ENCODE measurements at places on chromosomes 2 and 18.

DNA sequence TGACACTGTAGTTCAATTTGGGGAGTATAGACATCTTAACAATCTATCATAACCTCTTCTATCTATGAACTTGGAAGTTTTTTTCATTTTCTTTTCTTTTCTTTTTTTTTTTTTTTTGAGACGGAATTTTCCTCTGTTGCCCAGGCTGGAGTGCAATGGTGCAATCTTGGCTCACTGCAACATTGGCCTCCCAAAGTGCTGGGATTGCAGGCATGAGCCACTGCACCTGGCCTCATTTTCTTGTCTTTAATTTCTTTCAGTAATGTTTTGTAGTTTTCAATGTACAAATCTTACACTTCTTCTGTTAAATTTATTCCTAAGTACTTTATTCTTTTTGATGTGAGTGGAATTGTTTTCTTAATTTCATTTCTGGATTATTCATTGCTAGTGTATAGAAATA, 14.6 kb downstream of the ASAP2 start:
- no peak for DNase-seq

GRCh38 chr2:234691968-234692955, 195.4 kb upstream of the ARL4C start:
- DNase-seq: no peak

DNA sequence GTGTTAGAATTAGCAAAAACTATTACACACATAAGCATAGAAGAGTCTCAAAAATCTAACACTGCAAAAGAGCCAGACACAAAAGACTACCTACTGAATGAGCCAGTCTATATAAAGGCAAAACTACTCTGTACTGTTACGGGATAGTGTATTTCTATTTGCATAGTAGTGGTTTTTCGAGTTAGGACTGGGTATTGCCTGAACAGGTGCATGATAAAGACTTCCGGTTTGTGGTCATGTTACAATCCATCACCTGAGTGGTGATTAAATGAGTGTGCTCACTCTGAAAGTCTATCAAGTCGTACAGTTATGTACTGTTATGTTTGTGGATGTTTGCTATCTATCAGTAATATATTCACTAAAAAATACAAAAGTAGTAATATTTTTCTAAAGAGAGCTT, 523.3 kb upstream of the SYT4 start:
- no peak for DNase-seq

GRCh38 chr2:230085201-230085600, 16.5 kb upstream of the SLC16A14 start:
- no peak for DNase-seq

GRCh38 chr2:112591413-112591812, 7.0 kb downstream of the CHCHD5 start:
- DNase-seq: no peak

- DNase-seq: peak; percentile 56
Observed at GRCh38 chr18:11096839-11097750, 52.3 kb downstream of the PIEZO2 start.

GRCh38 chr2:104118889-104119288, 735.0 kb upstream of the POU3F3 start:
- DNase-seq: no peak

DNA sequence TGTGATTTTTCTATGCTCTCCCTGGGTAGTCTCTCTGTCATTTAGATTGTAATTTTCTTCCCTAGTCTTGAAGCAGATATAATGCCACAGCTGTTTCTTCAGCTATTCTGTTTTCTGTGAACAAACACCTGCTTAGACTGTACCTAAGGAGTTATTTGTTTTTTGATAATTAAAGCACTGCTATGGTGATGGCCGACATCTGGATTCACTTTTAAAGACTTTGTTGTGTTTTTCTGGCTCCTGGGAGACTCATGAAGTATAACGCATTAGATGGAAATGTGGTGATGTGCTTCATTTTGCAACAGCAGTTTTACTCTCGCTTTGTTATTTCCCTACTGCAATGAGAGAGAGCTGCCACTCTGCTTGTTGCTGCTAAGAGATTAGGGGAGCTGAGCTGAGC, 15.7 kb upstream of the C2orf69 start:
- peak; percentile 42 for DNase-seq

DNA sequence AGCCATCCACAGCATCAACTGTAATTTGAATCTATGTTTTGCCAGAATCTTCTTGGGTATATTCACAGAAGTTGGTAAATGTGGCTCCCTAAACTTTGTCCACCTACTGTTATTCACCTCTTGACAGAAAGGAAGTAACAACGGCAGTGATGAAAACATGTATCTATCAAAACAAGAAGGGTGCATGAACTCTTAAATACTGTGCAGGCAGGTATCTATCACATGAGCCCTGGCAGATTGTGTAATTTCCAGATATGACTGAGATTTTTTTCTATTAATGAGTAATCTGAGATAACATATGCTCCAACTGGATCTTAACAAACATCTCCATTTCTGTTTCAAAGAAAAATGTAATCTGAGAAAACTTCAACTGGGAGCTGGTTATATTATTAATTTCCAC, 36.6 kb downstream of the SFT2D3 start:
- DNase-seq: no peak

- no peak for DNase-seq
Observed at GRCh38 chr2:46014911-46015654, 282.1 kb upstream of the EPAS1 start.

DNA sequence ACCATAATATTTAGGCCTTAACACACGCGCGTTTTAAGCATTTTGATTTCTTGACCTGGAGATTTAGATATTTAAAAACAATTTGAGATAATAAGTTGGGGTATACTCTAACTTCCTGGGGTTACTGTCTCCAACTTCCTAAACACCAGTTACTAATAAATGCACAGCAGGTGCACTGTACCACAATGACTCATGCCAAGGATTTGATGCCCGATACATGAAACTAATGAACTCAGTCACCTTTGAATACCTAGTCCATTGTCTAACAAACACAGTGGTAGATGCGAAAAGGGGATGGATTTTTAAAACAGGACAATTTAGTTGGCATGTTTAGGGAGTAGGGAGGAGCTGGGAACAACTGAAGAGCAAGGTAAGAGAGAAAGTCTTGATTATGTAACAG, 21.2 kb downstream of the CABYR start:
- no peak for DNase-seq

DNA sequence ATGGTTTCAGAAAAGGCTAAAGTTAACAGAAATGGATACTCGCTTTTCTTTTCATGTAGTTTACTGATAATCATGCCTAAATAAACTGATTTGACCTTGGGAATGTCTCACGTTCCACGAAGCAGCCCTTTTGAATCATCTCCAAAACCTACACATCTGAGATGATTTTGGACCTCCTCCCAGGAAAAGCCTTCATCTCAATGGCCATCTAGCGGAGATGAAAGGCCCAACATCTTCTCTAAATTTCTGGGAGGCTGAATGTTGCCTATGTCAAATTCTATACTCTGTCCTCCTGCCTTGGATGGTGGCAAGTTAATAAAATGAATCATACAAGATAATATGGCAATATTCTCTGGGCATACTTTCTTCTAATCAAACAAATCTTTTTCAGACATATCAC, 448.5 kb downstream of the ZEB2 start:
- peak; percentile 16 for DNase-seq

DNA sequence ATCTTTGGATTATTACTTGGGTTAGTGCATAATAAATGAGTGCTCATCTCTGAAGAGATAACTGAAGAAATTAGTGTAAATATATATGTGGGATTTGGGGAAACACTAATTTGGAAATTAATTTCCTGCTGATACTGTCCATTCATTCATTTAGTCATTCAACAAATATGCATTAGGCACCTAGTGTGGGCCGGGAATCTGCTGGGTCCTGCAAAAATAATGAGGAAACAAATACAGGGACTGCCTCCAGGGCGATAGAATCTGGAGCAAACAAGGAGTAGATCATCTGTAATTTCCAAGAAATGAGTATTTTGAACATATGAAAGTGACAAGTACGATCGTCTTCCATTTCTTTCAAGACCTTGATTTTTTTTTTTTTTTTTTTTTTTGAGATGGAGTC, 203.7 kb upstream of the LYPD1 start:
- no peak for DNase-seq

- DNase-seq: no peak
Observed at GRCh38 chr2:99554238-99554637, 64.4 kb upstream of the REV1 start.

DNA sequence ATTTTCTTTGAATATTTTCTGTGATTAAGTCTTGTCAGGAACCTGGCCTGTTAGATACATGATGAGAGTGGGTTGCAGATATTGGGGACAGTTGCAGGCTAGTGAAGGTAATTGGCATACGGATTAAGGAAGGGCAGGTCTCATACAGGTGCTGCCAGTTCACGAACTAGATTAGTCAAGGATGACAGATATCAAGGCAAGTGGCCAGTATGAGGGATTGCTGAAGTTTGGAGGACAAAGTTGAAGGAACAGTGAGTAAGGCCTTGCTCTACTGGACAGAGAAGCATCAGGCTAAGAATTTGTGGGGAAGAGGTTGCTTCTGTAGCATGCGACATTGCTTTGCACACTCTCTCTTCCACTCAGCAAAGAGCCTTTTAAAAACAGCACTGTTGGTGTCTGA, 12.8 kb upstream of the NCOA1 start:
- no peak for DNase-seq

- DNase-seq: no peak
Observed at GRCh38 chr2:215218587-215219577, 80.5 kb upstream of the ABCA12 start.

DNA sequence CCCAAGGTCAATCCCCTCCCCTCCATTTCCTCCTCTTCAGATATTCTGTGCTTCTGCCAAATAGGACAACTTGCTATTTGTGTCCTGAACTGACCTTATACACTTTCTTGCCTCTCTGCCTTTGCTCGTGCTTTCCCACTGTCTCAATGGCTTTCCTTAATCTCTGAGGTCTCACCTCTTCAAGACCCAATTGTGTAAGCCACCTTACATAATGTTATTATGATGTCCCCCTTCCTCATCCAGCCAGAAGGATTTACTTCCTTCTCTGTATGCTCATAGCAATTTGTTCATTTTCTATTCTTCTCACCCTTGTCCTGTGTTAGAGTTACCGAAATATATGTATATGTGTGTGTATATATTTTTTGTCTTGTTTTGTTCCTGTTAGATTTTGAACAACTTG, 26.9 kb upstream of the DARS1 start:
- DNase-seq: no peak

GRCh38 chr2:178756343-178756742, 50.9 kb downstream of the TTN start:
- DNase-seq: no peak

DNA sequence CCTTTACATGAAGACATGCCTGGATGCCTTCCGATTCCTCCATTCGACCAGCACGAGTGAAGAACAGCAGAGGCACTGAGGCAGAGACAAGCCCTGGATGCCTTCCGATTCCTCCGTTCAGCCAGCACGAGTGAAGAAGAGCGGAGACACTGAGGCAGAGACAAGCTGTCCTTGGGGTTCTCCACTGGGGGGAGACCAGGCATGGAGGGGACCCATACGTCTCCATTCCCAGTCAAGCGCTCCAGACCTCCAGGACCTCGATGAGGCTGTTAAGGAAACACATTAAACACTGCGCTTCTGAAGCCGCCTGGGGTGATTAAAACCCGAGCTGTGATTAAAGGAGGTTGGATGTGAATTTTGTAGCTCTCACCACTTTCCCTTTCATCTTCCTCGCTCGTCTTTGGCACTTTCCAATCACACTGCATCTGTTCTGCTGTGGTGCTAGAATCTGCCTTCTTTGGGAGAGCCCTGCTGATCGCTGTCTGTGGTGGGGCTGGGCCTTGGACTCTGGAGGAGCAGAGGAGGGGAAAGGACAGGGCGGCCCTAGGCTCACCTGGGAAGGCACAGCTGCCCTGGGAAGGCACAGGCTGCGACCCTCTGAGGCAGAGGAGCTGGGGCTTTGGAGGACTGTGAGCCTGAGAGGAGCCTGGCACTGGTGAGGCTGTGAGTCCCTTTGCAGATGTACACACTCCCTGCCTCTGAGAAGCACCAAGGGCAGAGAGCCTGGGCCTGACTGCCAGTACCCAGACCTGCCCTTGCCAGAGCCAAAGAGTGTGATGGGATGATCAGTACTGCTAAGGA, 463.1 kb upstream of the HS6ST1 start:
- no peak for DNase-seq

DNA sequence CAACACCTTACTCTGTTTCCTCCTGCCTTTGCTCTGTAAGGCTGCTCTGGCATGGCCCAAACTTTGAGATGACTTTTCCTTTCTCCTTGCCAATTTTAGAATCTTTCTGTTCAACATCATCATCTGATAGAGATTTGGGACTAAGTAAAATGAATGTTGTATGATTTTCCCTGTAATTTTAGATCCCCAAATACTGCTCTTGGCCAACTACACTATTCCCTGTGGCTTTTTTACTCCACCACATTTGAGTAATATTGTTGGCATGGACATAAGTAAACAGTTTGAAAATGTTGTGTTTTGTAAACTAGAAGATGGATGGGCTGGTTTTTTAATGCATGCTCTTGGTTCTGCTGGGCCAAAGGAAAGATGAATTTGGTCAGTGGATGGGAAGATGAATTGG, 12.1 kb downstream of the LTBP1 start:
- no peak for DNase-seq

DNA sequence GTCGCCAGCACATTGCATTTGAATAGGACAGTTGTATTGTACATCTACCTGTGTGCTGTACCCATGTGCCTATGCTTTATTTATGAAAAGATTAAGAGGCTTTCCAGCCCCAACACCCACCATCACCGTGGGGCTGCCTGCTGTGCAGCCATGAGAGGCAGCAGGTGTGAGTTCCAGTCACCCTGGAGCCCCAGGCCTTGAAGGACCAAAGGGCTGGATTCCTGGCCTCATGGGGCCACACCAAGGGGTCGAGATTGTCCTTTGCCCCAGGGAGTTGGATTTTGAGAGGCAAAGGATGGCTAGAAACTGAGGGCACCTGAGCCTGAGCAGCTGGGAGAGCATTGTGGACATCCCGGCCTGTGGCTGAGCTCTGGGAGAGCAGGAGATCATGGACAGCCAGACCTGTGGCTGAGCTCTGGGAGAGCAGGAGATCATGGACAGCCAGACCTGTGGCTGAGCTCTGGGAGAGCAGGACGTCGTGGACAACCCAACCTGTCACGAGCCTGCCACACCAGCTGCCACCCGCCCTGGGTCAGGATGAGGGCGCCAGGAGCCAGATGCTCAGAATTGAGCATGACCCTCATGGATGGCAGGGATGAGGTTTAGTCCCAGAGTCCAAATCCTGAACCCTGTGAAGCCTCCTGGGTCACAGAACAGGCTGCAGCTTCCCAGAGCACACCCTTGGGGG, 182.5 kb upstream of the RAB6C start:
- no peak for DNase-seq

DNA sequence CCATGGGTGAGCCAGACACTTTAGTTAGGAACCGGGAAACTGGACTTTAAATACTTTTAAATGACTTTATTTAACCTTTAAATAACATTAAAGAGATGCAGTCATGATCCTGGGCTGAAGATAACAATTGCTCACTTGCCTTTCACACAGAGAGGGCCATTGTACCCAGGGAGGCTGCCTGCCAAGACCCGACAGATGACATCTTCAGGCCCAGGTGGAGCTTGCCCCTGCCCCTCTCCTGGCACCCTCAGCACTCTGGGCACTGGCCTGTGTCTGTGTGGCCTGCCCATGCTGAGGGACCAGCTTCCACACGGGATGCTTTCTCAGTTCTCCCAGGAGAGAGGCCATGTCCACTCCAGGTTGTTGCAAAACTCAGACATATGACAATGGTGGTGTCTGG, 216.4 kb upstream of the MYT1L start:
- DNase-seq: no peak

Measured in AG20443 (cell line).